Activated CD4-positive, CD25-positive, alpha-beta regulatory T cell (primary cell): ENCODE measurements at places on chromosomes 6 and 20.

GRCh38 chr6:84033523-84034451 lies at the start of gene MRAP2:
Gene MRAP2 (plus strand): TSS chr6:84033772. CDS start chr6:84055319, 21,547 bp downstream.
- DNase-seq, result no peak

DNA sequence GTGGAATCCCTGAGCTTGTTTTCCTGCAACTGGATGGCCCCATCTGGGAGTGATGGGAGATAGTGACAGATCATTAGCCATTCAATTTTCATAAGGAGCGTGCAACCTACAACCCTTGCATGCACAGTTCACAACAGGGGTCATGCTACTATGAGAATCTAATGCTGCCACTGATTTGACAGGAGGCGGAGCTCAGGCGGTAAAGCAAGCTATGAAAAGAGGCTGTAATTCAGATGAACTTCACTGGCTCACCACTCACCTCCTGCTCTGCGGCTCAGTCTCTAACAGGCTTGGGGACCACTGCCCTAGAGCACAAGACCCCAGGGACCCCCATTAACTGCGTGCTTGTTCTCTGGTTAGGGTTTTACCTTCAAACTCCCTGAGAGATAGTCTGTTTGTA lies 12.4 kb upstream of the TREML4 start:
- no peak for DNase-seq

- DNase-seq, result no peak
These were observed 57.2 kb upstream of the MTRF1L start for GRCh38 chr6:153059757-153060156.

GRCh38 chr6:31968791-31969711 lies 2.9 kb downstream of the DXO start:
- no peak for DNase-seq

DNA sequence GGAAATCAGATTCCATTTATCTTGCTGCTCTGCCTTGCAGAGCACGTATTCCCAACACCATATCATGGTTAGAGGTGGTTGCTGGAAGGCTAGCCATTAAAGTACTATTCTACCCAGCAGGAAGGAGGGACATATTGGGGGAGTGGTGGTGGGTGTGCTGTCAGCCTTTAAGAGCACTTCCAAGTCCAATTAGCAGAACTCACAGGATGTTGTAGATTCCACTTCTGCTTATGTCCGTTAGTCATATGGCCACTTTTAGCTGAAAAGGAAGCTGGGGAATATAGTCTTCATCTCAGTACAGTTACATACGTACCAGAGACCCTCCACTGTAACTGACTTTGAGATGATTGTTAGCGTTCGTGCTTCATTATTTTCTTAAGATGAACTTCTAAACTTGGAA lies 94.4 kb downstream of the SAMD3 start:
- DNase-seq, result no peak

- DNase-seq, result no peak
These were observed 138.0 kb upstream of the ARID1B start for GRCh38 chr6:156639009-156639721.

GRCh38 chr6:125955973-125956372 lies 597 bp upstream of the HINT3 start:
- no peak for DNase-seq

DNA sequence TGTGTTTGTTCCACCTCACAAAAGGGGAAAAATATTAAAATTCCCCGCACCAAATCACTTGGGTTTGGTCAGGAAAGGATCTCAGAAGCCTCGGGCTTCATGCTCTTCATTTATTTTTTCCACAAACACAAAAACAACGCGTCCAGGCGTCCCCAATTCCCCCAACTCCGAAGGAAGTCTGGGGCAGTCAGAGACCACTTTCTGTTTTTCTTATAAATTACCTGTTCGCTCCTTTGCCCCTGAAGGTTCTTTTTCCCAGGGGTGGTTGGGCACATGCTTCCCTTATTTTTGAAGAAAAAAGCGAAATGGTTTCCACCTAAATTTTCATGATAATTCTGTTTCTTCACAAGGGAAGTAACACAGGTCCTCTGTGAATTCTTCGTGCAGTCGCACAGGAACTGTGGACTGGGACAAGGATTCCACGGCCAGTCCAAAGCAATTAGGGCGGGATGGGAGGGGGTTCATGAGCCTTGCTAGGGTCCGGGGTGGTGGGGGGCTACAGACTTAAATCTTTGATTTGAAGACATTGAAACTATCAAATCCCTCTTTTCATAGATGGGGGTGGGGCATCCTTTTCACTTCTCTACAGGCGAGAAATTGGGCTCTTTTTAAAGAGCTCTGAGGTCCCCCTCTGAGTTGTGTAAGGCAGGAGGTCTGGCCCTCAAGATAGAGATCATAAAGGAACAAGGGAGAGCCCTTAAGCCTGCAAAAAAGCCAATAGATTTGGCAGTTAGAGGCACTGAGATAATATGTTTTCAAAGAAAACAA lies 30.5 kb upstream of the HFE start:
- DNase-seq, result no peak

DNA sequence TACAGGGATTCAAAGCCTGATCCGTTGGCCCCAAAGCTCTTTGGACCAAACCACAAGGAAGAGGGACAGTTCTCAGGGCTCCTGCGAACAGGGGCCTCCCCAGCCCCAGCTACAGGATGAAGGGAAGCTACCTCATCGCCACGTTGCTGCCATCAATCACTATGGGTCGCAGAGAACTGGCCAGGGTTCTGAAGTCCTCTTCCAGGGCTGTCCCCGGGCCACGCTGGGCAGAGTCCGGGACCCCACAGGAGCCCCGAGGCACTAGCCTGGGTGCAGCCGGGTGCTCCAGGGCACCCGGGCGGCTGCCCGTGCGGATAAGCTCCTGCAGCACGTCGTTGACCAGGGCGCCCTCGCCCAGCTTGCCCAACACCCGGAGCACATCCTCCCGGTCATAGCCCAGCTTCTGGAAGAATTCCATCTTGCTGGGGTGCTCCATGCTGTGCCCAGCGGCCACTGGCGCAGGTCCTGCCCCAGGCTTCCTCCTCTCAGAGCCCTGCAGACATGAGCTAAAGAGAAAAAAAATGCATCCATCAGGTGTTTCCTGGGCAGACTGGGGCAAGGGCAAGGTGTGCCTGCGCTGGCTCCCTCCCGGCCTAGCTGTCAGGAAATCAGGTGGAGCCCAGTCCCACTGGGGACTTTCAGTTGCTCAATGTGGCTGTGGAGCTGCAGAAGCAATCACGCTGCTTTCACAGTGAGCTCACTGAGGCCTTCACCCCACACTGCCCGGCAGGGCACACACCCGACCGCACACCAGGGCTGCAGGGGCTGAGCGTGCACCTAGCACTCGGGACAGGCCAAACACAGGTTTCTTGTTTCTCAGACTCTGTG lies 10.5 kb downstream of the ZC3H12D start:
- no peak for DNase-seq

DNA sequence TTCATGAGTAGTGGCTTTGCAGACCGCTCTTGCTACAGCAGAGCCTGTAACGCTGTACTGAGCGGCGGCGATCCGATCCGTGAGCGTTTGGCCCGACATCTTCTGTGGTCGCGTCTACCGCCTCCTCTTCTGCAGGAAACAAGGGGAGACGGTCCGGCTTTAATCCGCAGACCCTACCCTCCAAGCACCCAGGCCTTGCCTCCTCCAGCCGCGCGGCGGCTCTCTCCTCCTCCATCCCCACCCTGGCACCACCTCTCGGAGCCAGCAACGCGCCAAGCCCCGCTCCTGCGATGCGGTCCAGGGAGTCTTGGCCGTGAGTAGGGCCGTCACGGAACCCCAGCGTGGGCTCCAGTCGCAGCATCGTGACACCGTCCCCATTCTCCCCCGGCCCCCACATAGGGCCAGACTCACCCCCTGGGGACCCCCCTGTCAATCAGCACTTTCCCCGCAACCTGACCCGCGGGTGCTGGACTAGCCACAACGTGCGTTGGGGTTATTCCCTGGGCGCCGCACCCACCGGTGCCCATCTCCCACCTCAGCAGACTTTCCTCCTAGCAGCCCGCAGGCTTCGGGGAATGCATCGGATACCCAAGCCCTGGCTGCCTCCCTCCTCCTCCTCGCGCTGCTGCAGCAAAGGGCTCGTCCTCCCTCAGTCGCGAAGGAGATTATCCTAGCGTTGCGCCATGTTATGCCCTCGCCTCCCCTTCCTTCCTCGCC lies 914 bp downstream of the SNAP91 start:
- no peak for DNase-seq

- no peak for DNase-seq
These were observed 140.2 kb downstream of the KIF13A start for GRCh38 chr6:17847203-17847760.

- DNase-seq, result no peak
These were observed at the start of gene BANF2 for GRCh38 chr20:17699931-17700351. Gene BANF2 (plus strand): TSS chr20:17699966. CDS start chr20:17725026, 25,060 bp downstream.

- peak; percentile 34 for DNase-seq
These were observed 37.1 kb downstream of the PPP1R16B start for GRCh38 chr20:38842558-38842981.

- DNase-seq, result no peak
These were observed 36.6 kb downstream of the ZNF311 start for GRCh38 chr6:28968476-28968875.

DNA sequence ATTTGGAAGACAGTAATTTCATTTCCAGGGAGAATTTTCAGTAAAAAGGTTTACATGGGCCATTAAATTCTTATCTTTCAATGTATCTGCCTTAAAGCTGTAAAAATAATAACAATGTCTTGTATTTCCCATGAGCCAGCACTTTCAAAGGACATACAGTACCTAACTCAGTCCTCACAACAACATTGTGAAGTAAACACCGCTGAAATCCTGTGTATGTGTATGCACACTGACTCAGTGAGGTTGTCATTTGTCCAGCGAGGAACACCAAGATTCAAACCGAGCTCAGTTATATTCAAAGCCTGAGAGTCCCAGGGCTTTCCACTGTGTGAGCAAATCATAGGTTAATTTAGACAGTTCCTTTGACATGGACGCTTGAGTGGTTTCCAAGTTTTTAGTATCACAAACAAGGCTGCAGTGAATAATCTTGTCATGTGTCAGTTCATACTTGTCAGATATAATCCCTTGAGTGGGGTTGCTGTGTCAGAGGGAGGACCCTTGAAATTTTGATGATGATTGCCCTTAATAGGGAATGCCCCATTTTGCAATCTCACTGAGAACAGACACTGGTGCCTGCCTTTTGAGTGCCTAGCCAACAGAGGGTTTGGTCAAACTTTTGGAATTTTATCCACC lies 50.0 kb upstream of the SLC22A23 start:
- no peak for DNase-seq

DNA sequence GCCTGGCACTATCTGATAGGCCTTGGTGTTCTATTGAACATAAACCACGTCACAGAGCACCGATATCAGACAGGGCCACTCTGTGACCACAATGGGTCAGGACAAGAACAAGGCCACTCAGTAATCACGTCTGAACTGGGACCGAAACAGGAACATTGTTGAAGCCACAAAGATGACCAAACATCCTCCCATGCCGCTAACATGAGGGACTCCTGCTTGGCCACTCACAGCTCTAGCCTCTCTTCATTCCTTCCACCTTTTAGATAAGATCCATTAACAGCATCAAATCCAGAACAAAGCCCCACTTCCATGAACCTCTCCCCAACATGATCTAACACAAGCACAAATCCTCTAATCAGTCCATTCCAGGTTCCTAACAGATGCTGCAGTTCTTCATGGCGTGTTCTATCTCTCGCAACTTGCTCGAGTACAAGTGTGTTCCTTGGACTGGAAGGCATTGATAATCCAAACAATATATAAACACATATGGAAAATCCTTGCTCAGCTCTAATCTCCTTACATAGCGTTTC lies 7.4 kb downstream of the SIRT5 start:
- DNase-seq, result no peak

DNA sequence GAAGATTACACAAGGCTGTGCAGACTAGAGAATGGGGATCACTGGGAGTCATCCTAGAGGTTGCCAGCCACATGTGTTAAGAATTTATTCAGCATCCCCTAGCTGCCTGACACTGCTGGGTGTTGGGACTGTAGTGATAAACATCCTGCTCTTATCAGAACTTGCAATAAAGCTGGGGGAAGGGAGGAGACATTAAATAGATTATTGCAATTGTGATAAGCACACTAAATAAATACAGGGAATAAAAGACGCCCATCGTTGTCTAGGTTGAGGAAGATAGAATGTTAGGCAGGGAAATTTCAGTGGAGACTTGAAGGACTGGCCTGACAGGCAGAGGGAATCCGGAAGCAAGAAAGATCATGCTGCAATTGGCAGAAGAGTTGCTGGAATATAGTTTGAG lies 33.2 kb upstream of the TRAM2 start:
- DNase-seq, result no peak

GRCh38 chr6:28808383-28808782 lies 115.4 kb downstream of the TRIM27 start:
- DNase-seq, result no peak

DNA sequence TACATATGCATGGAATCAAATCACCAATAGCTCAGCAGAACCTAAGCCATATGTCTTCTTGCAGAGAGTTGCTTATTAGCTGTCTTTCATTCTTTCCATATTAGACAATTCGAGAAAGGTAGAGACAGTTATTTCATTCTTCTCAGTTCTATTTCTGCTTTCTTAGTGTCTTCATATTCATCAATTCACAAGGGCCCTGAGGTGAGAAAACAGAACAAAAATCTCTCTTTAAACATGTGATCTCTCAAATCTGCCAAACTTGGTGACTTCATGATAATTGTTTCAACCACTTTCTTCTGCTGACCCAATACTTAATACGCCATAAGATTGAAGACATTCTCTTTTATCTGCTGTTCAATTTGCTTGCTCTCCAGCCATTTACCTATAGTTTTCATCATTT lies 229.7 kb upstream of the MARCKS start:
- no peak for DNase-seq

- no peak for DNase-seq
These were observed 167.7 kb downstream of the ZNF217 start for GRCh38 chr20:53425941-53426340.

GRCh38 chr6:11330413-11330760 lies 97.9 kb upstream of the NEDD9 start:
- no peak for DNase-seq

DNA sequence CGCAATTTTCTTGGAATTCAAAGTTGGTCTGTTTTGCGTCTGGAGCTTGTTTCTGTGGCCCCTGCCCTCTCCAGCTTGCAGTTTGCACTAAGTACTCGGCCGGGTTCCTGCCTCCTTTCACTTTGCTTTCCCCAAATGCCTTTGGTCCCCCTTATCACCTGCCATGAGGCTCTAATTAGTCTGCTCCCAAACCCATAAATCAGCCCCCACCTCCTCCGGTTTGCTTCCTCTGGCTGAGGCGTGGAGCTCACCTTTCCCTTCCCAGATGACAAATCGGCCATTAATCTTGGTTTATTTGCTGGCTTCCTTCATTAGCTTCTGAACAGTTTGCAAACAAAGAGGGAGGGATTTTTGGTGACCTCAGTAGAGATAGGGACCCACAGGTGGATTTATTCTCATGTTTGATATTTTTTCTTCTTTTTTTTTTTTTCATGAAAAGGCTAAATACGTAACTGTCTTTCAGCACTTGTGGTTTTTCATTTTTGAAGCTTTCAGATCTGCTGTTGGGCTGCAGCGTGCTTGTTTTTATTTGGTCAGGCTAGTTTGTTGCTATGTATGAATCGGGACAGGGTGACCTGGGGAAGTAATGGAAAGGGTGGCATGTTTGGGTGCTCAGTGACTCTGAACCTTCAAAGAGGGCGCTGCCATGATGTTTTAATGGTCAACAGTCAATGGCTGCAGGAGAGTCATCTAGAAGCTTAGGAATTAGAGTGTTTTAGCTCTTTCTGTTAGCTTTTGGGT lies 121.7 kb upstream of the JAG1 start:
- no peak for DNase-seq
